ENCODE measurements at places on chromosomes 13 and 19. TPM values are rescaled to one million over a fixed set of nuclear protein-coding genes. Genes with fewer than 3 reads are reported as not detected.

PLK5 gene
- 5.9 TPM for polyA plus RNA-seq

IGFL2 gene
- not detected for polyA plus RNA-seq

ATP8A2 gene
- polyA plus RNA-seq, result 29.6 TPM

PSG3 gene
- polyA plus RNA-seq, result 0.55 TPM

NDUFA13 gene
- polyA plus RNA-seq, result 355 TPM

ZNF571 gene
- polyA plus RNA-seq, result 13.1 TPM

PRX gene
- 9.7 TPM for polyA plus RNA-seq

LGALS16 gene
- polyA plus RNA-seq, result 0.69 TPM

LILRB4 gene
- 11.8 TPM for polyA plus RNA-seq

LIG4 gene
- 17.4 TPM for polyA plus RNA-seq

MZF1 gene
- polyA plus RNA-seq, result 51.7 TPM
